ENCODE measurements at places on chromosomes 11 and 22.

DNA sequence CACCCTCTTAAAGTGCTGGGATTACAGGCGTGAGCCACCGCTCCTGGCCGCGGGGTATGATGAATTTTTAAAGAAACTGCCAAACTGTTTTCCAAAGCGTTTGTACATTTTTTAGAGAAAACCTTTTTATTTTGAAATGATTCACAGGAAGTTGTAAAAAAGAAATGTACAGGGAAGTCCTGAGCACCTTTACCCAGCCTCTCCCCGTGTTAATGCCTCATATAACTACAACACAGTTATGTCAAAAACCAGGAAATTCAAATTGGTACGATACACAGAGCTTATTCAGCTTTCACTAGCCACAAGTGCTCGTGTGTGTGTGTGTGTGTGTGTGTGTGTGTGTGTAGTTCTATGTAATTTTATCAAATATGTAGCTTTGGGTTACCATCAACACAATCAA is 7.0 kb upstream of the FAM118A start:
- no peak for DNase-seq

GRCh38 chr11:65611028-65611757 is 2.8 kb downstream of the MAP3K11 start:
- no peak for DNase-seq

GRCh38 chr11:109695696-109696095 is 273.7 kb downstream of the C11orf87 start:
- no peak for DNase-seq

DNA sequence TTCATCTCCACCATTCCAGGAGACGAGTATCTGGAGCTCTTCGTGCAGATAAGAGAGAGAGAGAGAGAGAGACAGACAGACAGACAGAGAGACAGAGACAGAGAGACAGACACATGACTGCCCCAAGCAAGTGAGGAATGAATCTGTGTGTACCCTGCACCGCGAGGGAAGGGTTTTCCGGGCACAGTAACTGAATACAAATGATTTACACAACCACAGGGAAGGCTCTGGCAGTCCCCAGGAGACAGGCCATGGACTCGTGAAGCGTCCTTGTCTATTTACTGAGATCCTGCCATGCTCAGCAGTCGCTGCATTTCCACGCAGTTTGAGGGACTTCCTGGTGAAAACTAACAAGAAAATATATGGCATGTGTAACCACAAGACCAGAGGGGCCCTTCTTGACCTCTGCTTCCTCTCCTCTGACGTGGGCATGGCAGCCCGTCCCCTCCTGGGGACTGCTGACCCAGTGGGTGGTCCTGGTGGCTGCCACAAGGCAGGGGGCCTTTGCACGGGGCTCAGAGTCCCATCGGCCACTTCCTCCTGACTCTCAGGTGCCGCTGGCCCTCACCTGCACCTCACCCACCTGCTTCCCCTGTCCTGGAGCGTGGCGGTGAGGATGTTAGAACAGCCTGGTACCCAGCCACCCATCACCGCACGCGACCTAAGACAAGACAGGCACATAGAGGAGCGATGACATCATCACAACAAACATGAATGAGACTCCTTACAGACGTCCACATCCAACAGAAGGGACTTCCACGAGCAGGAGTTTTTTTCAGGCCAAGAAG is 75.9 kb downstream of the PHF21B start:
- DNase-seq, result no peak

GRCh38 chr11:83195649-83196048 is 2.1 kb downstream of the ANKRD42 start:
- DNase-seq, result no peak

DNA sequence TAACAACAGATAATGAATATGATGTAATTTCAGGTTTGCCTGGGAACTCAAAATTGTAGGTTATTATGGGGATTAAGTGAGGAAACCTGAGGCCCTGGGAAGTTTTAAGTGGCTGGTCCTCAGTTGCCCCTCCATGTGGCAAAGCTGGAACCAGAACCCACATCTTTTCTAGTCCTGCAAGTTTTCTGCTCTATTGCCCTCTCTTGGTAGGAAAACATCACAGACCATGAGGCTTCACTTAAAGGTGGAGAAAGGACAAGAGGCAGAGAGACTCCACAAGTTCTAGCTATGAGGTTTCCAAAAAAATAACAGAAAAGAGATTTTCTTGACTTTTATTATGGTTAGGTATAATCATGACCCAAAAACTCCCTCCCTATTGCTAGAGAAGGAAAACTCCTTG is 115.5 kb upstream of the DDI1 start:
- no peak for DNase-seq

DNA sequence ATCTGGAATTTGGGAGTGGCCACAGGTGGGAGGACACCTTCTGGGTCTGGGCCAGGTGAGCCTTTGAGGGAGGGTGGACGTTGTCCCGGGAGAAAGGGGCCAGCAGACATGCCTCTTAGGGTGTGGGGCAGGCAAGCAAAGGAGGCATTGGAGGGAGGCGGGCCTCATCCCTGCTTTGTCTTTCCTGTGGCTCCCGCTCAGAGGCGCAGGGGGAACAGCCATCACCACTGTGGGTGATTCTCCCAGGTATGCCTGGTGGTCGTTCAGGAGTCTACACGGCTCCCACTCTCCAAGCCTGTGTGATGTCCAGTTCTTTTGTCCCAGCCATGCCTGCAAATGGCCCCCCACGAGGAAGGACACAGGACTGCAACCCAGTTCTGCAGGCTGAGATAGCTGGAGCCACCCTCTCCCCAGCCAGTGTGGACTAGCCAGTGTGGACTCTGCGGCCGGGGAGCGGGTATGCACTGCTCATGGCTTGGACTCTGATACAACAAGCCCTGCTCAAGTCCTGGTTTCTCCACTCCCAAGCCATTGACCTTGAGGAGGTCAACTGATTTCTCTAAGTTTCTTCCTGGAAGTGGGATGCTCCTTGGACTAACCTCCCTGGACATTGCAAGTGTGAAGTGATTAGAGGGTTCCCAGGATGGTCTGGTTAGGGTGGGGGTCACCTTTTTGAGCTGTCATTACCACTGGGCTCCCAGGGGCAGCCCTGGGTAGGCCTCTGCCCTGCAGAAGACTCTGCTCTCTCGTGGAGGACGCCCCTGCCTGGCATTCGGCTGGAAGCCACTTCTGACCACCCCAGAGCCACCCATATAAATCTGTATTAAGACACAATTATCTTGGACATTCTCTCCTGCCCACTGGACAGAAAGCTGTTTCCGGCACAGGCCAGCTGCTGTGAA is 1151.2 kb downstream of the BRD1 start:
- no peak for DNase-seq

GRCh38 chr11:17395554-17395961 is 7.1 kb upstream of the KCNJ11 start:
- DNase-seq, result no peak

DNA sequence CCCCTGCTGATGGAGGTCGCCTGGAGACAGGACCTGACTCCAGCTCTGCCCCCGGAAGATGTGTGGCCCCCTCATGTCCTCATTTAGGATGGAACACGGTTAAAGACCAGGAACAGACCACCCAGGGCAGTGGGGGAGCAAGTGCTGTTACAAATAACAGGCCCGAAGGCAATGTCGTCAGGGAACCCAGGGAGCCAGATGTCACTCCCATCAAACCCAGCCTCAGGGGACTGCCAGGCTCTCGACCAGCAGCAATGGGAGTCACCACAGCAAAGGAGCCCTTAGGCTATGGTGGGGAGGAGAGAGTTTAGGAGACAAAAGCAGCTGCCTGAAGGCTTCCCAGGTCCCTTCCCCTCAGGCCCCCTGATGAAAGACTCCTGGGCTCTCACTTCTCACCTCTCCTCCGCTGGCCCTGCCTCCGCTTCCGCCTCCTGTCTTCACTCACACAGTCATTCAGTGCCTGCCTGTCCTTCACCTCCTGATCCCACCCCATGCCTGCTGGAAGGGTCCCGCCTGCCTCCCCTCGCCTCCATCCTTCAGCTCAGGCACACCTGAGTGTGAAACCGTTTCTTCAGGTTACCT is 4.4 kb downstream of the RPS19BP1 start:
- DNase-seq, result no peak

DNA sequence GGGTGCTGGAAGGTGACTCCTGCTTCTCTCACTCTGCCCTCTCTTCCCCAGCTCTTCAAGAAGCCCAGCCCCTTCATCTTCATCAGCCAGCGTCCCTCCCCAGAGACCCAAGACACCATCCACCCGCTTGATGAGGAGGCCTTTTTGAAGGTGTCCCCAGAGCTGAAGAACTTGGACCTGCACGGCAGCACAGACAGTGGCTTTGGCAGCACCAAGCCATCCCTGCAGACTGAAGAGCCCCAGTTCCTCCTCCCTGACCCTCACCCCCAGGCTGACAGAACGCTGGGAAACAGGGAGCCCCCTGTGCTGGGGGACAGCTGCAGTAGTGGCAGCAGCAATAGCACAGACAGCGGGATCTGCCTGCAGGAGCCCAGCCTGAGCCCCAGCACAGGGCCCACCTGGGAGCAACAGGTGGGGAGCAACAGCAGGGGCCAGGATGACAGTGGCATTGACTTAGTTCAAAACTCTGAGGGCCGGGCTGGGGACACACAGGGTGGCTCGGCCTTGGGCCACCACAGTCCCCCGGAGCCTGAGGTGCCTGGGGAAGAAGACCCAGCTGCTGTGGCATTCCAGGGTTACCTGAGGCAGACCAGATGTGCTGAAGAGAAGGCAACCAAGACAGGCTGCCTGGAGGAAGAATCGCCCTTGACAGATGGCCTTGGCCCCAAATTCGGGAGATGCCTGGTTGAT is 12.6 kb downstream of the IL10RA start:
- no peak for DNase-seq

DNA sequence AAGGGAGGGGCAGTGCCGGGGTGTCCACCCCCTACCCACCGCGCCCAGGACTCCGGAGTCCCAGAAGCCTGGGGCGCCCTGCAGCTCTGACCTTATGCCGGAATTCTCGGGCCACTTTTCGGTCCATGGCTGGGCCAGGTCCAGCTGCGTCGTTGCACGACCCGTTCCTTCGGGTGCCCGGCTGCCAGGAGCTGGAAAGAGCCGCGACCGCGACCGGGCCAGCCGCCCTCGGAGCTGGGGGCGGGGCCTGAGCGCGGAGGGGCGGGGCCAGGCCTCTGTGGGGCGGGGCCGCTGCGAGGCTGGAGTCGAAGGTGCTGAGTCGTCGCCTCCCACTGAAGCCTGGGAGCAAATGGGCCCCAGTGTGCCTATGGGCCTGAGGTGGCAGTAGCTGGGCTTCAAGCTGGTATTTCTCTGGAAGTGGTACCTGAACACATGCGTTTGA is at the start of gene USH1C:
TSS of gene USH1C (minus strand) at position 236 of the 442 bp plus-strand sequence. CDS start at position 127, 109 bp downstream.
- DNase-seq, result no peak

DNA sequence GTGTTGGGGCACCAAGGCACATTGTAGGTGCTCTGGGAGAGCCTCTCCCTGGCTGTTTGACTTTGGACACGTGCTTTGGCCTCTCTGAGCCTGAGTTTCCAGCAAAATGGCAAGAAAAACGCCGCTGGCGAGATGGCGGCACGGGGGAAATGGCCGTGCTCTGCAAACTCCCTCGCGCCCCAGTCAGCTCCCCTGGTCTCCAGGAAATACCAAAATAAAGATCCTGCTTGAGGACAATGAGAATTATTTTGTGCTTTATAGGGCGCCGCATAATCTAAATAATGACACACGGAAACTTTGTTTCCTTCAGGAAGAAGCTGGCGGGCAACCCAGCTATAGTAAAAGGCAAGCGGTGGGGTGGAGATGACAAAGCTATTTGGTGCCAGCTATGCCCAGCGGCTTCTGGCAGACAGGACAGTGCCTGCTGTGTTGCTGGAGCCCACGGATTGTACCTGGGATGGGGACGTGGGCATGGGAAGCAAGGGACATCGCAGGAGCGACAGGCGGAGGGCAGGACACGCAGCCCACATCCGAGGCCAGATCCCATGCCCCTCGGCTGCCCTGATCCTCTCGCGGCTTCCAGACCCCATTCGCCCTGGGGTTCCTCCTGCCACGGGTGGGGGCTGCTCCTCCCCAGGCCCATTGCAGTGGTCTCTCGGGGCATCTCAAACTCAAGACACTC is 26.3 kb upstream of the RFPL3 start:
- no peak for DNase-seq

GRCh38 chr11:60515144-60515855 is at the start of gene MS4A13:
TSS of gene MS4A13 (plus strand) at chr11:60515392. CDS start at chr11:60518084, 2,692 bp downstream.
- no peak for DNase-seq

GRCh38 chr11:58526721-58527120 is 18.8 kb upstream of the OR5B21 start:
- no peak for DNase-seq

GRCh38 chr22:37270928-37271650 is 11.2 kb upstream of the CYTH4 start:
- DNase-seq, result peak; percentile 15

DNA sequence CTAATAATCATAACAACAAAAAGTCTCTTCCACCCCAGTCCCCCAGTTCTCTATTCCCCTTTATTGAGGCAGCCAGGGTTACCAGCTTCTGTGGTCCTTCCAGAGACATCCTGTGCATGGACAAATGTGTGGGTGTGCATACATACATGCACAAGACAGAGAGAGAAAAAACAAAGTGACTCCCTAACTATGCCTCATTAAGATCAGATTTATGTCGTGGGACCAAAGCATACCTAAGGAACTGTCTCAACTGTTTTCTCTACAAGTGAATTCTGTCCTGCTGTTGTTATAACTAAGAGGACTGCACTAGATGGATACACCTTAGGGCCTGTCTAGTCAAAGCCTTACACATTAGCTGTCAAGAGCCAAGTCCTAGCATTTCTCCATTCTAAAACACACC is 106.7 kb downstream of the MRTFA start:
- no peak for DNase-seq

- no peak for DNase-seq
These were observed 52.0 kb upstream of the A4GALT start for GRCh38 chr22:42772647-42773046.

DNA sequence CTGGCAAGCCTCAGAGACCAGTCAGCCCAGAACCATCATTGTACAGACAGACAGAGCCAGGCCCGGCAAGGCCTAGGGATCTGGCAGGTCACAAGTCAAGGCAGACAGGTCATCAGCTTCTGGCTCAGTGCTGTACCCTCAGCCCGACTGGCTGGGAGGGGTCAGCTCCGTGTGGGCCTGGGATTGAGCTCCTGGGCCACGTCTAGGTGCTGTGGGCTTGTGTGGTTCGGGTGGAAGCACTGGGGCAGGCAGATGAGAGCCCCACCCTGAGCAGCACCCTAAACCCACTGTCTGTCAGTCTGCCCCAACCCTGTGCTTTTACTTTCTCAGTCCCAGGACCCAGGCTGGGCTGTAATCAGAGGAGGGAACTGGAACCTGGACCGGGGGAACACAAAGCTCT is 26.9 kb upstream of the P2RY2 start:
- no peak for DNase-seq

GRCh38 chr22:50439871-50440331 is 34.9 kb downstream of the SBF1 start:
- DNase-seq, result no peak

GRCh38 chr11:63445720-63446119 is 45.2 kb downstream of the PLAAT5 start:
- no peak for DNase-seq

DNA sequence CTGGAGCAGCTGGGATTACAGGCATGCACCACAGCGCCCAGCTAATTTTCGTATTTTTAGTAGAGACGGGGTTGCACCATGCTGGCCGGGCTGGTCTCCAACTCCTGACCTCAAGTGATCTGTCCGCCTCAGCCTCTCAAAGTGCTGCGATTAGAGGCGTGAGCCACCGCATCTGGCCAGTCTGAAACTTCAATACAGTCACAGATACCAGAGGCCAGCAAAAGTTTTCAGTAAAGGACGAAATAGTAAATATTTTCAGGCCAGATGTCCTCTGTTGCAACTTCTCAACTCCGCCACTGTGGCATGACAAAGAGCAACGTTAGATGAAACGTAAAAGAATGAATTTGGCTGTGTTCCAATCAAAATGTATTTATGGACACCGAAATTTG is 403.6 kb downstream of the MN1 start:
- no peak for DNase-seq

GRCh38 chr11:77413850-77414460 is 59.9 kb downstream of the PAK1 start:
- no peak for DNase-seq
